ENCODE measurements at places on chromosomes 3 and 15.

- DNase-seq, result no peak
Observed at GRCh38 chr3:112374333-112374734, 41.4 kb downstream of the CD200 start.

- no peak for DNase-seq
Observed at GRCh38 chr3:30691944-30692343, 85.5 kb downstream of the TGFBR2 start.

- DNase-seq, result no peak
Observed at GRCh38 chr3:86563400-86563970, 427.5 kb downstream of the VGLL3 start.

DNA sequence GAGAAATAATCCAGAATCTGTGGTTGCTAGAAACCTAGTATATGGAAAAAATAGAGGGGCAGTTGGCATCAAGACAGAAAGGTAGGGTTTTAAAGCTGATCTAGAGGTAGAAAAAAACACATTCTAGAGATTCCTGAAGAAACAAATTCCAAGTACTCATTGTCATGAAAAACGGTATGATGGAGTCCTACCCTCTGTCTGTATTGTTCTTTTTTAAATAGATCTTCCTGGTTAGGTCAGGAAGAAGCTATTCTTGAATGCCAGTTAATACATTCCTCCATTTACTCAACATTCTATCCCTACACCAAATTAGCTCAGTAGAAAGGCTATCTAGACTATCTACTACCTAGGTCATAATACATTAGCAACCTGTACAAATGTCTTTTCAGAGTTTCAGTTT, 364.7 kb downstream of the FHIT start:
- DNase-seq, result no peak

GRCh38 chr3:192339214-192339613, 388.1 kb downstream of the FGF12 start:
- no peak for DNase-seq

DNA sequence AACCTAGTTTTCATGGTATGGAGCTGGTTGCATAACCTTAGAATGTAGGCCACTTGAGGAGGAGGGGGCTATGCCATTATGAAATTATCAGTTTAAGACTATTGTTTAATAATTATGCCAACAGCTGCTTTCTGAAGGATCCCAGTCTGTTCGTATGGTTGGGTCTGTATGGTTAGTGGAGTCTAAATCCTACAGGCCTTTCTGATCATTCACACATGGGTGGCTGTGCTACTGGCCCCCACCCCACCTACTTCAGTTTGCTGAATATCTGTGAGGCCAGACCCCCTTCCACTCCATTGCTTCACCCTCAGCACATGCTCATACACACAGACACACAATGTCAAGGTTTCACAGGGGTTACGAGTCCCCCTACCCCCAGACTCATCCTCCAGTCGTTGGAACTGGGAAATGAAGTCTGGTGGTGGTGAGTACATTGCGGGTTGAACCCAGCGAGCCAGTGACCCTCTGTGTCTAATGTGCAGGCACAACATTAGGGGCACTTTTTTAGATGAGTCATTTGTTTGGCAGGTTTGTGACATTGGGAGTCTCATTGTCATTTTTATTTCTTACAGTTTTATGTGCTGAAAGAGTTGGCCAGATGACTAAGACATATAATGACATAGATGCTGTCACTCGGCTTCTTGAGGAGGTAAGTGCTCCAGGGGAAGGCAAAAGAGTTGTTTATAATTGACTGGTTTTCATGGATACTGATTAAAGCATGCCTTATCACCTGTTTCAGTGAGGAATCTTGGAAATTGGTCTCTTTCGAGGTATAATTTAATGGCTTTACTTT, 85.3 kb downstream of the TRAK1 start:
- no peak for DNase-seq
